ENCODE measurements at places on chromosomes 6 and 20.

- DNase-seq, result no peak
These were observed 45.7 kb upstream of the TMEM170B start for GRCh38 chr6:11491596-11492463.

- DNase-seq, result no peak
These were observed 1.5 kb downstream of the SIRPA start for GRCh38 chr20:1896484-1897258.

GRCh38 chr6:45900808-45901752, 114.6 kb downstream of the CLIC5 start:
- DNase-seq, result no peak

- no peak for DNase-seq
These were observed 45.5 kb downstream of the STX11 start for GRCh38 chr6:144195671-144196270.

DNA sequence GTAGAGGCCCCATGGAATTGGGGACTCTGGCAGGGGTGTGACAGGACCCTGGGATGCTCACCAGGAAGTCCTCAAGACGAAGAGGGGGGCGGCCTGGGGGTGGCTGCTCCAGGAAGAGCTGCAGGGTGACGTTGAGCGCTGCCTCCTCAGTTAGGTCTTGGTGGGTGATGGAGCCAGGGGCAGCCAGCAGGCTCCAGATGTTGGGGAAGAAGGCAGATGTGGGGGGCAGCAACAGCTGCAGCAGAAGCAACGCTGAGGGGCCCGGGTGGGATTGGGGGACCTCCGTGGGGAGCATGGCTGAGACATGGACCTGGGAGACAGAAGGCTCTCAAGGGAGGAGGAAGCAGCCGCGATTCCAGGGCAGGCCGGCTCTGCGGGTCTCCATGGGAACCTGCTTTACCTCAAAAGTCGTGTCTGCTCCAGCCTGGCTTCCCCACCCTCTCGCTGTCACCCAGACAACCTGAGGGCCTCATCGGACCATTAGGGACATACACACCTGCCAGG, 591 bp downstream of the VWA7 start:
- peak; percentile 41 for DNase-seq

GRCh38 chr6:11011787-11012234, 32.3 kb downstream of the ELOVL2 start:
- DNase-seq, result no peak

GRCh38 chr6:25138934-25139415, 140.2 kb upstream of the CARMIL1 start:
- no peak for DNase-seq

- DNase-seq, result no peak
These were observed 195.1 kb upstream of the SUPT3H start for GRCh38 chr6:45572833-45573232.

DNA sequence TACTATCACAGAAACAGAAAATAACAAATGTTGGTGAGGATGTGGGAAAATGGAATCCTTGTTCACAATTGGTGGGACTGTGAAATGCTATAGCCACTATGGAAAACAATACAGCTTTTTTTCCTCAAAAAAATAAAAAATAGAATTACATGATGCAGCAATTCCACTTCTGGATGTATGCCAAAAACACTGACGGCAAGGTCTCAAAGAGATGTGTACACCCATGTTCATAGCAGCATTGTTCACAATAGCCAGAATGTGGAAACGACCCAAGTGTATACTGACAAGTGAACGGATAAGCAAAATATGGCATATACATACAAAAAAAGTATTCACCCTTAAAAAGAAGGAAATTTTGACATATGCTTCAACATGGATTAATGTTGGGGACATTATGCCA, 213.4 kb downstream of the KHDC1L start:
- DNase-seq, result no peak
